Gastrocnemius medialis (tissue), 4 donors: ENCODE measurements at places on chromosomes 7 and 10. TPM values are rescaled to one million over a fixed set of nuclear protein-coding genes. Genes with fewer than 3 reads are reported as not detected.

ZNF479 gene
- not detected for total RNA-seq

OGDHL gene
- 0.13 TPM for total RNA-seq

GRID2IP gene
- not detected for total RNA-seq

DNA sequence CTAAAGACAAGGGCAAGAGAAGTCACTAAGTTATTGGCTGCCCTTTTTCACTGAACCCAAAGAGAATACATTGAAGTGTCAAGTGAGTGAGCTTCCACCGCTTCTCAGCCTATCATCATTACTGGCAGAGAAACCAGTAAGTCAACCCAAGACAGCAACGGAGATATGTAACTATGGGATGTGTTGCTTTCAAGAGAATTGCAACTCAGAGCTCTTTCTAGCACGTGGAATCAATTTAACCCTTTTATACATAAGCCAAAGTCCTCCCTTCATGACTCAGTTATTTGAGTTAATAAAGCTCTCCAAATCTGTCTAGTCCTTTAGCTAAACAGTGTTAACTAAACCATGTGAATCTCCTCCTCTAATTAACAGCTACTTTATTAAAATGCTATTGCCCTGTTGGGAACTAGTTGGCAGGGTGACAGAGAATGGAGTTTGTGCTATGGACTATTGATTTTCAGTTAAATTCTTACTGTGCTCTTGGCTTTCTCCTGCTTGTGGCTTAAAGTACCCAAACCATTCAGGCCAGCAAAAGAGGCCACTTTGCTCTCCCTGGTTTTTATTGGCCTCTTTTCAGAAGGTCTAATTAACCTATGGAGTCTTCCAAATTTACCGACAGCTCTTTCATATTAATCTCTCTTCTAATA is 287.7 kb downstream of the NRG3 start:
- H3K4me3 ChIP-seq, result no peak overlapping the region
- no peaks in the 10 kb centered on the region for H3K27me3 ChIP-seq
- no peak overlapping the region for H3K27ac ChIP-seq
- no peaks in the 10 kb centered on the region for H3K36me3 ChIP-seq
